ENCODE measurements at places on chromosomes 7 and 10.

- no peak for DNase-seq
Observed at GRCh38 chr10:34816501-34817002, 1.5 kb upstream of the PARD3 start.

DNA sequence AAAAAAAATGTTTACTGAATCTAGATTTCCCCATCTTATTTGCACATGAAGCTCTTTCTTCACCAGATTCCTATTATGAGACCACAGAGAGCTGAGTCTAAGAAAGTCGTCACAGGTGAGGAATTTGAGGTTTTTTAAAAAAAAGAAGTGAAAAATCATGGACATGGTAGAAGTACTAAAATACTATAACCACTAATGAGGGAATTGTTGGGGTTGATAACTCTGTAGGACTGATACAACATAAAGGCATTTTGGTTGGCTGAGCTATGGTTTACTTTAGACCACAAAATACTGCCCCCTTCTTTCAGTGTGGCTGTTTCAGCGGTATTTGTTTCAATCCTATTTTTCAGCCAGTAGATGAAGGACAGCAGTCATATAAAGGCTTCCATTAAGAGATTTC is 1111.3 kb downstream of the TYW1 start:
- DNase-seq = no peak

DNA sequence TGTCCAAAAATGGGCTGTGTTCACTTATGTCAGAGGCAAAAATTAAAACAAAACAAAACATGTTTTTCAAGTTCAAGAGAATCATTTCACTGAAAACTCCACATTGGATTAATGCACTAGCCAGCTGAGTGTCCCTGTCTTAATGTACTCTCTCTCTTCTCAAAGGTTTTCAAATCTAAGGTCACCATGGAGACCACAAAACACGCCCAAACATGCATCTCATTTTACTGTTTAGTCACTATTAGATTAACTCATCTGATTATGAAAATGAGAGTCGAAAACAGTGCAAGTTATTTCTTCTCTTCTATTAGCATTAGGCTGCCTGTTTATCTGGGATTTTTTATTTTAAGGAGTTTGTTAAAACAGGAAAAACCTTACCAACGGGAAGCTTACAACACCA is 70.8 kb upstream of the ASAH2 start:
- no peak for DNase-seq

- DNase-seq = no peak
Observed at GRCh38 chr10:75434291-75434690, 2.9 kb downstream of the LRMDA start.

DNA sequence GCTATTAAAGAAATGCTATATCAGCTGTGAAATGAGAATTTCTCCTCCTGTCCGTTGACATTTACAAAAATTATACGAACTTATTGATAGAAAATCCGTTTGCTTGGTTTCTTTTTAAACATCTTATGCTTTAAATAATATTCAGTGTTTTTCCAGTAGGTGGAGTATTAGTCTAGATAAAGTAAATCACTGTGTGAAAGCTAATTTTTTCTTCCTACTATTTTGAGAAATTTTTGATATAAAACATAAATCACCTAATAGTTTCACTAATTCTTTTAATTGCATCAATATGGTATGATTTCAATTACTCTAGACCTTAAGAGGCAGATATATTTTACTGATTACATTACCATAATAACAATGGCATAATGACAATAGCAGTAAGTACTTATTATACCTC is 335.2 kb upstream of the C7orf33 start:
- no peak for DNase-seq

GRCh38 chr10:19048891-19049290 is 290 bp downstream of the MALRD1 start:
- no peak for DNase-seq

DNA sequence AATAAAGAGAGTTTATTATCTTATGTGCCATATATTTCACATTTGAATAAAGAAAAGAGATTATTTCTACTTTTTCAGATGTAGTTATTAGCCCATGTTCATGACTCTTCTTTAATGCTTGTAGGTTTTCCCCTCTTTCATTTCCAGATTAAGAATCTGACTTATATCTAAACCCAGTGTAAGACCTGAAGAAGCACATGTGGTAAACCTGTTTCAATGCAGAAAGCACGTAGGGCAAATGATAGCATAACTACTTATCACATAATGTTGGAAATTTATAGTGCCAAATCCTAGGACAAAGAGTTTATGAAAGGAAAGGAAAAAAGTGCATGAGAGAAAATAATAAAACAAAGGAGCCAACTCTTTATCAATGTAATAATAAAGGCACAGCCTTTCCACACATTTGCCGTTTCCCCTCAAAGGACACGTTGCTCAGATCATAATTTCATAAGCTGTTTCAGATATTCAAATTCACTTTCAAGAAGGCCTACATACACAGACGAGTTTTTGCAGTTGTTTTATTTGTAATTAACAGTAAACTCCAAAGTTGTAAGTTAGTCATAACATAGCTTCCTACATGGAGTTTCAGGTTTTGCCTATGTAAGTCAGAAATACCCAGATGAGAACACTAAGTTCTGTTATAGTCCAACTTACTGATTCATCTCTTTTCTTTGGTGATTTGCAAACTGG is 88.8 kb upstream of the MDFIC start:
- DNase-seq = no peak

DNA sequence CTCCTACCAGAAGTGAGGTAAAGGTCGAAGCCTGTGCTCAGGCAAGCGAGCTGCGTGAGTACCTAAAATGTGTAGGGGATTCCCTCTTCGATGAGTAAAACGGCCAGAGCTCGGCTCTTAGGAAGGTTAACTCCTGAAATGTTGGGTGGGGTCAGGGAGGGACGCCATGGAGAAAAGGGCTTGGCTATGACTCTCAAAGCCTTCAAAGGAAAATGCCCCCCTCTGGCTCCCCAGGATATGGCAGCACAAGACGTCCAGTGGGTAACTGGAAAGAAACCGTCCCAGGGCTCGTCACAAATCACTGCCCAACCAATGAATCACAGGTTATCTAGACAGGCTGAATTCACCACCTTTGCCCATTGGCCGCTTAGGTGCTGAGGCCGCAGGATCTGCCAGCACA is 58.0 kb downstream of the CALML3 start:
- no peak for DNase-seq

- no peak for DNase-seq
Observed at GRCh38 chr10:103958996-103959395, 7.9 kb upstream of the SLK start.

- no peak for DNase-seq
Observed at GRCh38 chr7:40151504-40151903, 16.7 kb downstream of the SUGCT start.

DNA sequence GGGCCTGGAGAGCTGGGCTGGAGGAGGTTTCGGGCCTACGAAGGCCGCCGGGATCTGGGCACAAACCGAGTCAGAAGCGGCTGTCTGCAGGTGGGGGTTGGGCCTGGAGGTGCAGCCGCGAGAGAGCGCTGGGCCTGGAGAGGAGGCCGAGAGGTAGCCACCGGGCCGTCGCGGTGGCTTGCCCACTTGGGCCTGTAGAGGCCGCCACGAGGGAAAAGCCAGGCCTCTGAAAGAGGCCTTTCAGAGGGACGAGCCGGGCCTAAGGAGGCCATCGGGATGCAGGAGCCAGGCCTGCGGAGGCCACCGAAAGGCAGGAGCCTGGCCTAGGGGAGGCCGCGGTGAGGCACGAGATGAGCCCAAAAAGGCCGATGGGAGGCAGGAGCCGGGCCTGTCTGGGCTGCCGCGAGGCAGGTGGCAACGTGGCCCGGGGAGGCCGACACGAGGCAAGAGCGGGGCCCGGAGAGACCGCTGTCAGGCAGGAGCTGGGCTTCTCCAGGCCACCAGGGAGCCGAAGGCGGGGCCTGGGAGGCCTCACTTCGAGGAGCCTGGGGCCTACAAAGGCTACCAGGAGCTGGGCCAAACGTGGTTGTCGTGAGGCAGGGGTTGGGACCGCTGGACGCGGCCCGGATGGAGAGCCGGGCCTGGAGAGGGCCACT is 25.6 kb downstream of the MDH2 start:
- DNase-seq = no peak

DNA sequence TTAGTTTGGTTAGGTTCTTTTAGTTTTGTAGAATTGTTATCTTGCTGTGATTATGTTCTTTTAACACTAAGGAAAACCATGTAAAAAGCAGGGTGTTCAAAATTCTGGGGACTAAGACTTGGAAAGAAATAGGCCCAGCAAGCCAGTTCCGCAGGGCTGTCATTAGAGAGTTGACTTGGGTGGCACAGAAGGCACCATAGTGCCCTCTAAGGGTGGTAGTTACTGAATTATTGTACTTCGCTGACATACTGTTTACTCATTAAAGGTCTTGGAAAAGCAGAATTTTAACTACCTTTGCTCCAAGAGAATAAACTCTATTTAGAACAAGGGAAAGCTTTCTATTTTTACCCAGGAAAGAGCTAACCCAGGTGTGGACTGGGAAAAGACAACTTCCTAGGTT is 86.5 kb downstream of the OTUD1 start:
- no peak for DNase-seq

- no peak for DNase-seq
Observed at GRCh38 chr7:43136064-43136463, 23.6 kb downstream of the HECW1 start.

GRCh38 chr7:128123291-128124037 is 92.2 kb upstream of the LRRC4 start:
- no peak for DNase-seq

GRCh38 chr10:104938031-104938430 is 296.9 kb downstream of the SORCS3 start:
- no peak for DNase-seq

DNA sequence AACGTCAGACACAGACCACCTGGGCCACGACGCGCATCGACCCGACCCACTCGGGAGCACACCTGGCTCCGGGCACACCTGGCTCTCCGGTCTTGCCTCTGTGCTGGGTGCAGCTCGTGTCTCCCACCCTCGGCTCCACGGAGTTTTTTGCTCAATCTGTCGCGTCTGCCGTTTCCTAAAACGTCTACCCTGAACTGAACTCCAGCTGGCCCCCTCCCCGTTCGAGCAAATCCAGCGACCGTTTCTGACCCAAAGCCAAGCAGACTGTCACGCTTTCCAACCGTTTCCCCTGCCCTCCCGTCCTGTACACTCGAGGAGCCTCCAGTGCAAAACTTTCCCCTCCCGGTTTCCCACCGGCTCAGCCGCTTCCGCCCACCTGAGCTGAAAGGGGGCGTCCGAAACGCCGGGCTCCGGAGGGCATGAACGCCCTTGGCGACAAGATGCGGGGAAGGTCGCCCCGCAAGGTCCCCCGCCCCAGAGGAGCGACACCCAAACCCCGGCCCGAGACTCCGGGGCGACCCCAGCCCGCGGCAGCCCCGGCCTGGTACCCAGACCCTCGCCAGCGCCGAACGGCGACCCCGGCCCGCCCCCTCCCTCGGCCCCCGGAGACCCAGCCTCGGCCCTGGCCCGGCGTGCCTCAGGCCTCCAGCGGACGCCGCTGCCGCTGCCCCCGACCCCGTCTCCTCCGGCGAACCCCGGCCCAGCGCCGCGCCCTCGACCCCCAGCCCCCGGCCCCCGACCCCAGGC is 557 bp downstream of the CYTH3 start:
- DNase-seq = no peak

DNA sequence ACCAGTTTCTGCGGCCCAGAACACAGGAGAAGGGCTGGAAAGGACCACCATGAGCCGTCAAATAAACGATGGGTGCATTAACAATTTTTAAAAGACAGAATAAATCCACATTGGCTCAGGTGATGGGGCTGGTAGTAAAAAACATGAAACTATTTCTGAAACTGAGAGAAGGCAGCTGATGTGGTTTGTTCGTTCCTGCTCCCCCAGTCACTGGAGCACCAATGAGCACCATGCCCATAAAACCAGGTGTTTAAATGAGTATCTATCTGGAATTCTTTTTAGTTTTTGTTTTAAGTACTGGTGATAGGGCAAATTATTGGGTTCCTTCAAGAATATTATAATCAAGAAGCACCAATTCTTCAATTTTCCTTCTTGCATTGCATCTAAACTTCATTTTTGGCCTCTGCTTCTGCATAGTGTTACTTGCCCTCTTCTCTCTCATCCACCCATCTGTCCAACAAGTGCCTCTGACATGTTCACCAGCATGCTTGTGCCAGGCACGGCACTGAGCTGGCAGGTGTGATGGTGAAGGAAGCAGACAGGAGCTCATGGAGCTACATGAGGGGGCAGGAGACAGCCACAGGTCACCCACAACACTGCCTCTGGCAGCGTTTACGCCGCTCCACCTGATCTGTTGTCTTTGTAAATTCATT is 65.5 kb downstream of the LARP4B start:
- no peak for DNase-seq

- DNase-seq = no peak
Observed at GRCh38 chr7:157444843-157445135, 108.0 kb downstream of the DNAJB6 start.

- no peak for DNase-seq
Observed at GRCh38 chr10:26815500-26815899, 45.3 kb downstream of the ABI1 start.

- DNase-seq = no peak
Observed at GRCh38 chr10:75233444-75234016, 2.2 kb downstream of the COMTD1 start.

GRCh38 chr7:143415742-143416397 is 7.2 kb upstream of the EPHA1 start:
- no peak for DNase-seq

- no peak for DNase-seq
Observed at GRCh38 chr7:134992626-134993179, 6.4 kb downstream of the AGBL3 start.

DNA sequence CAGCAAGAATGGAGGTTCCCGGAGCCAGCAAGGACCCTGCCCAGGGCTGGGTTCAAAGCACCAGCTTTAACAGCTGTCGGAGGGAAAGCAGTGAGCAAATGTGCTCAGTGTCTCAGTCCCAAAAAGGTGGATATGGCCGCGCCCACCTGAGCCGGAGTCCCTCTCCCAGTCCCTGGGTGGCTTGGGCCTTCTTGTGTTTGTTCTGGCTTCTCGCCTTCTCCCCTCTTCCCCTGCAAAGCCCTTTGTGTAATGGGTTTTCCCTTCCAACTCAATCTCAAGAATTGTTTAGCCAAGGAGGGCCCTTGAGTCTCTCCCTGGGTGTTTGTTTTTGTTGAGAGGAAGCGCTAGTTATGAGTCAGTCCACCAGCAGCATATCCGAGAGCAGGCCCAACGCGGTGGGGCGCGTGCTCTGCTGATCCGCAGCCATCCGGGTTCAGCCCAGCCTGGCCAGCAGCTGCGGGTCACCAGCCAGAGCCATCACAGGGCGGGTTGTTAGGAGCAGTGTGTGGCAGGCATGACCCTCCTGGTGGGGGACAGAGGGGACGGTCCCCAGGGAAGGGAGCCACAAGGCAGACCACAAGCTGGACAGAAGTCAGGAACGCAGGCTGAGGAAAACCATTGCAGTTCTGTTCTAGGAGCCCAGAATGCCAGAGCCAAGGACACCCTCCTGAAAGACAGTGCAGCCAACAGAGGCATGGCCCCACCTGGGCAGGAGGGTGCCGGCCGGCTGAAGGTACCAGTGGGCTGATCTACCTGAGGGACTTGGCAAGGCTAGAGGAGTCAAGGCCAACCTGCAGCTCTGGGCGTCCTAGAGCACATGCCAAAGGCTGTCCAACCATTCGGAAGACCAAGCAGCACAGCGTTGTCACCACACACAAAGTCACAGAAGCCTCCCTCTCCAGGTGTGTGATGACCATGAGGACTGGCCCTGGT is 21.3 kb downstream of the CALML3 start:
- DNase-seq = no peak

- DNase-seq = no peak
Observed at GRCh38 chr7:55223023-55223422, 142.1 kb upstream of the LANCL2 start.

Measured in activated T-helper 2 cell treated with anti-CD3 and anti-CD28 coated beads, Interferon-gamma antibody, Interleukin-2, Interleukin-4, amounts not matched to agents 10 μg/mL and 5 μg/mL and 100 μg/mL, durations not matched to agents 14 hours and 24 hours and 36 hours (primary cell).